ENCODE measurements at places on chromosomes 7 and 10.

- no peak for DNase-seq
Measured at GRCh38 chr10:9339716-9340115, 1285.2 kb downstream of the GATA3 start.

DNA sequence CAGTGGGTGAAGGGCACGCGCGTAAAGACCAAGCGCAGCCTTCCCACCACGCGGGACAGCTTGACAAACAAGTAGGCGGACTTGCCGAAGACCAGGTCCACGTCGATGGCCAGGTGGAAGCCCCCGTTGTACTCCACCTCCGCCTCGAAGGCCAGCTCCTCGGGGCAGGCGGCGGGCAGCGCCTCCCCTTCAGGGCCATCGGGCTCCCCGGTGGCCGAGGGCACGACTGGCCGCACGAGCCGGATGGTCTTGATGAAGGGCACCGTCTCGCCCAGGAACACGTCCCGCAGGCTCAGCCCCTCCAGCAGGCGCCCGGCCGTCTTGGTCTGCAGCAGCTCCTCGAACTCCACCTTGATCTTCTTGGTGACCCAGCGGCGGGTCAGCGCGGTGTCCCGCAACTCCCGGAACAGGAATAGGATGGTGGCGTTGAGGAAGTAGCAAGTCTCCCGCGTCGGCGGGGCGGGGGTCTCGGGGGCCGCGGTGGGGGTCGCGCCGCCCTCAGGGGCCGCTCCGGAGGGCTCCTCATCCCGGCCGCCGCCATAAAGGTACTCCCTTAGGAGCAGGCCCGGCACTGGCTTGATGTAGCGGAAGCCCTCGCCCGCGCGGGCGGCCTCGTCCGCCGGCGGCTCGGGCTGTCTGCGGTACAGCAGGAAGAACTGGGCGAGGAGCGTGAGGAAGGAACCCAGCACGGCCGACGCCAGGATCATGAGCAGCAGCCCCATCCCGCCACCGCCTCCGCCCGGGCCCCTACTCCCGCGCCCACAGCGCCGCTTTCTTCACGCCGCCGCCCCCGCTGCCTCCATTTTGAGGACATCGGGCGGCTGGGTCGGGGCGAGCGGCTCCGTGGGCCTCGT lies 507 bp downstream of the PDZD8 start:
- DNase-seq, result no peak

DNA sequence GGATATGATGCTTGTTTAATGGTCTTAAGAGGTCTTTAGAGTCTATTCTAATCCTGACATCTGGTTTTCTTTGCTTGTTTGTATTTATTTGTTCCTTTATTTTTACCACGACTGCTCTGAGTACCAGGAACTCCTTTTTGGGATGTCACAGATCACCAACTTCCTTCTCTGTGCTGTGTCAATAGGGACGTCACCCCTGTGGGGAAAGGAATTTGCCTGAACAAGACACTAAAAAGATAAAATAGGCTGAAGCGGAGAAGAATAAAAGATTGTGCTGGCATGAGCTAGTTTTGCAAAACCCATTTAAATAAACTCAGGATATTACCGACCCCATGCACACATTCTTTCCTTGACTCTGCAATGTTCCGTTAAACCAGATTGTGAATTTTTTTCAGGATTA lies 27.7 kb downstream of the MGMT start:
- no peak for DNase-seq

- no peak for DNase-seq
Measured at GRCh38 chr7:28903730-28904577, 54.2 kb downstream of the TRIL start.

GRCh38 chr10:22086730-22087401 lies 83.3 kb upstream of the DNAJC1 start:
- DNase-seq, result no peak

GRCh38 chr10:3067118-3067858 lies at the start of gene PFKP:
TSS of gene PFKP (plus strand) at chr10:3067548. CDS start at chr10:3067596, 48 bp downstream.
- peak; percentile 60 for DNase-seq

GRCh38 chr10:124042656-124043309 lies 50.6 kb downstream of the CHST15 start:
- DNase-seq, result no peak

DNA sequence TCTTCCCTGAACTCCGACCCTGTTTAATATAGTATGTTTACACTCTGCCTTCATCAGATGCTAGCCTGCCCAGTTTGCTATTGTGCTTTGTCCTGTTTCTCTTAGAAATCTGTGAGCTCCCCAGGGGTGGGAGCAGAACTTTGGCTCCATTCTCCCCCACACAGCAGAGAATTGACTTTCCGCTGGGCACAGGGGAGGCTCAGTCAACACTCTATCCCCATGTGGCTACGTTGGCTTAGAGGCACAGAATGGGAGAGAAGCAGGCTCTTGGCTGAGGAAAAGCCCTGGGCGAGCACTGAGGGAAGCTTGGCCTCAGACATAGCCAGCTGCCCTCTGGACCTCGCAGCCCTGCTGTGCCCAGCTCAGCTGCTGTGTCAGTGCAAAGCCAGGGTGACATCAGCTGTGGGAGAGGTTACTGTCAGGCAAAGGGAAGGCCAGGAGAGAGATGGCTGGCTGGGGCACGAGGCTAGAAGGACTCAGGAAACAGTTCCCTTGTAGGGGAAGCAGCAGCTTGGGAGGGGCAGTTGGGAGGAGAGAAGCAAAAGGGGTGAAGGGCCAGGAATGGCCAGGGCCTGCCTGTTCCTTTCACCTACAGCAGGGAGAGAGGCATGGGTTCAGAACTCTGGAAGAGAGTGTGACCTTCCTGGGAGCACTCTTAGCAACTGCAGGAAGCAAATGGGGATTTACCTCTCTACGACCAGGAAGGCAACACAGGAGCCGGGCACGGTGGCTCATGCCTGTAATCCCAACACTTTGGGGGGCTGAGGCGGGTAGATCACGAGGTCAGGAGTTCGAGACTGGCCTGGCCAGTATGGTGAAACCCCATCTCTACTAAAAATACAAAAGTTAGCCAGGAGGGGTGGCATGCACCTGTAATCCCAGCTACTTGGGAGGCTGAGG lies 5.8 kb upstream of the SCD start:
- DNase-seq, result no peak

GRCh38 chr7:6606866-6607583 lies 8.4 kb upstream of the ZNF853 start:
- no peak for DNase-seq

GRCh38 chr7:69864274-69864673 lies 266.0 kb downstream of the AUTS2 start:
- no peak for DNase-seq

GRCh38 chr10:49502358-49502757 lies 36.6 kb downstream of the ERCC6 start:
- DNase-seq, result no peak

DNA sequence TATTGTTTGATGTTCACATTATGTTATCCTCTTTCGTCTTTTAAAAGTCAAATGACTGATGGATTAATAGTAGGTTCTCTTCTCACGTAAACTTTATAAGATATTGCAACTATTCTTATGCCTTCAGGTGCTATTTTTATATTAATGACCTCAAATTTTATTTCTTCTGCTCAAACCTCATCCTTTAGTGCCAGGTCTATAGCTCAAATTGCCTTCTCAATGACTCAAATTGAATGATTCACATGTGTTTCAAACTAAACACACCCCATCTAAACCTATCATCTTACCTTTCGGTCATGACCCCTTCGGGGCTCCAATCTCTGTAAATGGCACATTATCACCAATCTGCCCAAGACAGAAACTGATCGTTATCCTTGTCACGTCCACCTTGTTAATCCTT lies 22.0 kb upstream of the LIPF start:
- no peak for DNase-seq

DNA sequence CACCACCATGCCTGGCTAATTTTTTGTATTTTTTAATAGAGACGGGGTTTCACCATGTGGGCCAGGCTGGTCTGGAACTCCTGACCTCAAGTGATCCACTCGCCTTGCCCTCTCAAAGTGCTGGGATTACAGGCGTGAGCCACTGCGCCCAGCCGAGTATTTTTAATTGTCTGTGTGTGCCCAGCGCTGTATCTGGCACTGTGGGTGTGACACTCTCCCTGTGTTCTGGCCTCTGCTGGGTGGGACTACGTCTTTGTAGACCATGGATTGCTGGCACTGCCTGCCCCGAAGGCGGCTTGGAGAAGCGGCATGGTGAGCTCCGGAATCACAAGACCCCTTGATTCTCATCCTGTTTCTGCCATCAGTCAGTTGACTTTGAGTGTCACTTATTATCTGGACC lies 136.2 kb downstream of the CDH23 start:
- no peak for DNase-seq

DNA sequence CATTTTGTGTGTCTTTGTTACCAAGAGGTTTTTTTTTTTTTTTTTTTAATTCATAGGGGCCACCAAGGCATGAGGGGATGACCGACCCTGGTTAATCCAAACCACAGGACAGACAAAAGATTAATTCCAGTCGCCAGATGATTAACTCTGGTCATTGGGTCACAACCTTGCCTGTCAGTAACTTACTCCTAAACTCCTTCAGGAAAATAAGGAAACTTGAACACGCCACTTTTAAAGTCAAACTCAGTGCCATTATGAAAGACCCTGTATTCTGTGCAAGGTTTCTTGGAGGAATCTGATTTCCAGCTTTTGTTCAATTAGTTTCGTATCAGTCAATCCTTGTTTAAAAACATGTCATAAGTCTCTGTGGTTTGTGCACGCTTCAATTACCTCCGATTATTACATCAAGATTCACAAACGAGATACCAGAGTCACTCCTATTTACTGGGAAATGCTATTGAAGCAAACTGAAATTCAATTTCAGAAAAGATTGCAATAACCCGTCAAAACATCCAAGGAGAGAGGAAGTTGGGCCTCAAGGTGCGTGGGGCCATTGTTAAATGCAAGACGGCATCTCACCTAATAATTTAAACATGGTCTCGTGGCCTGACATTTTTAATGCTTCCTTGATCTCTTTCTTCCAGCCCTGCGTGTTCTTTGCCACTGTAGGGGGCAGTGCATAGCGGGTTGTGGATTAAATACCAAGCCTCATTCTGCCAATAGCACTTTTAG lies 44.0 kb downstream of the NRP1 start:
- no peak for DNase-seq

DNA sequence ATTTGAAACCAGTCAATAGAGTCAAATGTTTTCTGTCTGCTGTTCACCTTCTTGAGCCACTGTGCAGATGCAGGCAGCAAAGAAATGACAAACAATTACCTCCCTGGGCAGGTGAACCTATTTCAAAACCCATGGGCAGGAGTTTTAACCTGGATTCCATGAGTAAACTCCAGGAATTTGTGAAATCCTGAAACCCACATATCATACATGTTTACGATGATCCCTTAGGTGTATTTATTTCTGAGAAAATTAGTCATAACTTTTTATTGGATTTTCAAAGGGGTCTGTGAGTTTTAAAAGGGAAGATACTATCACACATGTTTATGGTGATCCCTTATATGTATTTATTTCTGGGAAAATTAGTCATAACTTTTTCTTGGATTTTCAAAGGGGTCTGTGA lies 59.8 kb downstream of the ARL5B start:
- no peak for DNase-seq

DNA sequence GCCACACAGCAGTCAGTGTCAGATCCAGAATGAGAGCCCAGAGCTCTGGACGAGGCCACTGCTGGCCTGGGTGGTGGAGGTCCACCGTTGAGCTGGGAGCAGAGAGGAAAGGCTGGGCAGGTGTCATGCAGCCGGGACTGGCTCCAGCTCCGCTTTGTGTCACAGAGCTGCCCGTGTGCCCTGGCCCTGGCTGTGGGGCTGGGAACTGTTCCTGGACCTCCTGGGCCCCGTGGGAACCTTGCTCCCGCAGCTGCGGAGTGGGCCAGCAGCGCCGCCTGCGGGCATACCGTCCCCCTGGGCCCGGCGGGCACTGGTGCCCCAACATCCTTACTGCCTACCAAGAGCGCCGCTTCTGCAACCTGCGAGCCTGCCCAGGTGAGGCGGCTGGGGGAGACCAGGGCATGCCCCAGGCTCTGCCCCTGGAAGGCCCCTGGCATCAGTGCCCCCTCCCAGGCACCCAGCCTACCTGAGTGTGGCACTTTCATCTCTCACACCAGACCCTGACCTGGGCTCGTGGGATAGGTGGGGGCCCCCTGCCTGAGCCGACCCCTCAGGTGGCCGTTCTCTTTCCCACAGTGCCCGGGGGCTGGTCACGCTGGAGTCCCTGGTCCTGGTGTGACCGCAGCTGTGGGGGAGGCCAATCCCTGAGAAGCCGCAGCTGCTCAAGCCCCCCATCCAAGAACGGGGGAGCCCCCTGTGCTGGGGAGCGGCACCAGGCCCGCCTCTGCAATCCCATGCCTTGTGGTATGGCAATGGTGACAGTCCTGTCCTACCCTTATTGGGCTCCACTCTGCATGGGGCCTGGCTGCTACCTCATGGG lies 18.8 kb upstream of the ZNF862 start:
- DNase-seq, result no peak

DNA sequence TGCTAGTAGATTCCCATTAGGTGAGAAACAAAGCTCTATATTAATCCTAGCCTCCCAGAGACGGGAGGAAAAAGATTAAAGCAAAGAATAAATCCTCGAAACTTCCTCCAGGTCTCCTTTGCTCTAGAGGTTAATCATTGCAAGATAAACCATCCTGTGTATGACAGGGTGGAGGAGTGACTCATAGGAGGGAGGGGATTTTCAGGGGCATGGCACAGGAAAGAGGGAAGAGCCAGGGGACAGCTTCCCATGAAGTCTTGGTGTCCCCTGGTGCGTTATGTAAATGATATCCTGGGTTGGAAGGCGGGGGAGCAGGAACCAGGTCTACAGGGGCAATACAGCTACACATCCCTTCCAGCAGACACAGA lies 780 bp downstream of the CYP3A5 start:
- DNase-seq, result no peak

DNA sequence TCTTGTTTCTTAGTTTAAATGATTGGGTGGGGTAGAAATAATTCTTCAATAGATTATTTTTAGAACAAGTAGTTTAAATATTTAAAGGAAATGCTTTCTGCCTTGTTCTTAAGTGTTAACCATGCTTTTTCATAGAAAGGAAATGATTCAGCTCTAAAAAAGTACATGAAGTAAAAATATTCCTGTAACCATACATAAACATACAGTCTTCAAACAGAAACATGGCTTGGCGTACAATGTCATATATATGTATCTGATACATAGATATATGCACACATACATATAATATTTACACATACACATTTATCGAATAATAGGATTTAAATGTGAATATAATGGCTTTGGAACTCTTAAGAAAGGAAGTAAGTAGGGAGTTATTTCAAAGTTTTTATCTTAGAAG lies 84.4 kb downstream of the RUNDC3B start:
- DNase-seq, result no peak

- no peak for DNase-seq
Measured at GRCh38 chr10:62585211-62585775, 211.1 kb downstream of the ZNF365 start.

- DNase-seq, result no peak
Measured at GRCh38 chr7:116214921-116215320, 4.6 kb downstream of the TES start.

- DNase-seq, result no peak
Measured at GRCh38 chr10:49841615-49842332, 79.7 kb upstream of the OGDHL start.
